ENCODE measurements at places on chromosomes 3 and 15.

DNA sequence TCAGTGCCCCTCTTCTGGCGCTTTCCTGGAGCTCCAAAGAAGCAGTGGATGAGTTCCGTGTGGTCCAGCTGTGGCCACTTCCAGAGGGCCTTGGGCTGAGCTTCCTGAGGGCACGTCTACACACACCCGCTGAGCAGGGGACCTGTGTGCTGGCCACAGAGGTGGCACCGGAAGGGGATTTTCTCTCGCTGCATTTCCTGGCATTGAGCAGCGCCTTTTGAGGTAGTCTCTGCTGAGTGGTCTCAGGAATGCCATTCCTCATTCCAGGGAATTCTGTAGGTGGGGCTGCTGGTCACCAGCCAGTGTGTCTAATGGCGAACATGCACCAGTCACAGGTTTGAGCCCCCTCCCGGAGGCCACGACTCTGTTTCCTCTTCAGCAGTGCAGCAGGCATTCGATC lies 48.1 kb downstream of the AMOTL2 start:
- no peak for DNase-seq

DNA sequence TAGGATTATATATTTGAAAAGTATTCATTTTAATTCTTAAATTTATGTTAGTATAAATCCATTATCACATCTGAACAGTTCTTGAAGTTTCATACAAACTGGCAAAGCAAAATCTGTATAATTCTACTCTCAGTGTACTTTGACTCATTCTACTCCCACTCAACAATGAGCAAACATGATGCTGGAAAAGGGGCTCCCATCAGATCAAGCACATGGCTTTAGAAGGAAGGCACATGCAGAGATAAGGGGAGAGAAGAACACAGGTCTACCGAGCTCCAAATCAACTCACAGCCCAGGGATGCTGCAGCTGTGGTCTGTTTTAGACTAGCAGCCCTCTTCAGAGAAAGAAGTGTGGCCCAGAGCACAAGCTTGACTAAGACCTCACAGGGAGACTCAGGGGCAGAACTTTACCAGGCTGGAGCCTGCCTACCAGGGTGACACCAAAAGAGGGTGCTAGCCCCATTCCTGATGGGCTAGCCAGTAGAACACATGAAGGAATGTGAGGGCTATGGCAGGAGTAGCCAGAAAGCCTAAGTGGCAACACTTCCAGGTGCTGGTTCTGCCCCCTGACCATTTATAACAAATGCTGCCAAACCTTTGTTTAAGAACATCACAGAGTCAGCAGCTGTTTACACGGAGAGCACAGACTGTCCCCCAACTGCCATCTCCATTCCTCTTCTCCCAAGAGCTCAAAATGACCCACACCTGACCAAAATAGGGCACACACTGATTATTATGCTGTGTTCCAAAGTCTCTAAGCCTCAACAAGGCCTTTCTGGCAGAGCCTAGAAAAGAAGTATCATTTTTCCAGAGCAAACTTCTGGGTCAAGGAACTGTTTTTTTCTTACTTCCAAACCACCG lies 19.5 kb downstream of the SEC22C start:
- no peak for DNase-seq

GRCh38 chr15:67707520-67708283 lies 117.6 kb upstream of the SKOR1 start:
- DNase-seq: no peak

GRCh38 chr3:114444216-114444615 lies 150.4 kb downstream of the TIGIT start:
- DNase-seq: no peak

DNA sequence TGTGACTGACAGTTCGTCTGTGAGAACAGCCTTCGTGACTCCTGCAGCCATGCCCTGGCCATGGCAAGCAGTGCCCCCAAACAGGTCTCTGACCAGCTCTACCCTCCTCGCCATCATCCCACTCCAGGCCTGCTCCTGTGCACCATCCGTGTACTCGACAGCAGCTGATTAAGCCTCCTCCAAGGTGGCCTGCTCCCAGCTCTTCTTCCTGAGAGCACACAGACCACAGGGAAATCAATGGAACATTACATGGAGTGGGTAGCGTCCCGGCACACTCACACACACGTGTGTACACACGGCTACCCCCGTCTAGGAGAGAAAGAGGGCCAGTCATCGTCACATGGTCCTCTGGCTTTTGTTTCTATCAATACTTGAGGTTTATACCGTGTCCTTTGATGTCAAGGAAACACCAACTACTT lies 21.1 kb downstream of the ANXA2 start:
- no peak for DNase-seq

DNA sequence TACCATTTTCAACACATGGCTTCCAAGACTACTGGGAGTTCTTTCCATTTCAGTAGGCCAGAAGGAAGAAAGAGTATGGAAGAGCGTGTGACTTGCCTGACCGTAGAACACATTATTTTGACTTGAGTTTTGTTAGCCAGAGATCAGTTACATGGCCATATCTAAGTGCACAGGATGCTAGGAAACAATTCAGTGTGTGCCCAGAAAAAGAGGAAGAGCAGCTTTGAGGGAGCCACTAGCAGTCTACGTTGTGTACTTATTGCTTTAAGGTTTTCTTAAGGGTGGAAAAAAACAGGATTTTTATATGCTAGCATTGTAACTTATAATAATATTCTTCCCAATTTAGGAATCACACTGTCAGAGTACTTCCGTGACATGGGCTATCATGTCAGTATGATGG lies 44.1 kb upstream of the GRAMD1C start:
- no peak for DNase-seq

GRCh38 chr3:49873623-49874022 lies 3.9 kb upstream of the CAMKV start:
- no peak for DNase-seq

GRCh38 chr15:64870353-64870752 lies 28.6 kb downstream of the PLEKHO2 start:
- no peak for DNase-seq

DNA sequence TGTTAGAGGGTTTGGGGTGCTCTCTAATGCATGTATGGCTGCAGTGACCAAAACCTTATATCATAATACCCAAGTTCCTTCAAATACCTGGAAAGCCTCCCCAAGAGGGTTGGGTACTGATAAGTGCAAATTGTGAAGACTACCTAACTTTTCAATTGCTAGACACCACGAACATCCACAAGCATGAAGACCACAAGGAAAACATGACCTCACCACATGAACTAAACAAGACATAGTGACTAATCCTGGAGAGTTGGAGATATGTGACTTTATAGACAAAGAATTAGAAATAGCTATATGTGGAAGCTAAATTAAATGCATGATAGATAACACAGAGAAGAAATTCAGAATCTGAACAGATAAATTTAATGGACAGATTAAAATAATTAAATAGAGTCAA lies 23.9 kb upstream of the AADACL2 start:
- DNase-seq: no peak

DNA sequence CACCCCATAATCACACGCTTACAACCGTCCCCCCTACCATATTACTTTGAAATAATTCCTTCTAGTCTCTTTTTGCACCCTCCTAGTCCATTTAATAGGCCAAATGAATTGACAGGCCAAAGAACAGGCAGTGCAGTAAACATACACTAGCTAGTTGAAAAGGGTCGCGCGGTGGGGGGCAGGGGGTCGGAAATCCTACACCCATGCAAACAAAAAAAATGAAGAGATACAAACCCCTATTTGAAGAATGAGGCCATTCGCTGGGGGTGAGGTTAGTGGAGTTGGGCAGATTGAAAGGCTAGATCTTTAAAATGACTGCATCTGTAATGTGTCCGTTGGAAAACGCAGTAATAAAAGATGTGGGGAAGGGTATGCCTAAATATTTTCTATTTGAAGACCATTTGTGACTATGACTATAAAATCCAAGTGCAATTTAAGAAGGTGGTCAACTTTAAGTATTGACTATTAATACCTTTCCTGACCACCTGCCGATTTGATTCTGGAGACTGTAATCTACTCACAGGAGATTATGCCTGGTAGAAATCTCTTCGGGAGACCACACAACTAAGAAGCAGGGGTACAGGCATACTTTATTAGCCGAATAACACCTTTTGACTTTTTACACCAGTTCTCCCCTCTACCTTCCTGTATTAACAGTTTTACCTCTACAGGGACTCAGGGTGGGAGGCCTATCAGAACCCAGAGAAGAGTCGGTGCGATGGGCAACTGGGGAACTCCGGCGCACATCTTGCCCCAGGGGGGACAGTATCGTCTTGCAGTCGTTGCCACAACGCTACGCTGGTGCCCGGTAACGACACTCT lies 762 bp upstream of the ARL6 start:
- peak; percentile 7 for DNase-seq

GRCh38 chr15:40092256-40092978 lies 16.3 kb downstream of the BMF start:
- no peak for DNase-seq

- no peak for DNase-seq
These were observed 503.9 kb upstream of the MDFIC2 start for GRCh38 chr3:70816346-70816745.

- DNase-seq: no peak
These were observed 723 bp downstream of the CPNE4 start for GRCh38 chr3:132034097-132034485.

DNA sequence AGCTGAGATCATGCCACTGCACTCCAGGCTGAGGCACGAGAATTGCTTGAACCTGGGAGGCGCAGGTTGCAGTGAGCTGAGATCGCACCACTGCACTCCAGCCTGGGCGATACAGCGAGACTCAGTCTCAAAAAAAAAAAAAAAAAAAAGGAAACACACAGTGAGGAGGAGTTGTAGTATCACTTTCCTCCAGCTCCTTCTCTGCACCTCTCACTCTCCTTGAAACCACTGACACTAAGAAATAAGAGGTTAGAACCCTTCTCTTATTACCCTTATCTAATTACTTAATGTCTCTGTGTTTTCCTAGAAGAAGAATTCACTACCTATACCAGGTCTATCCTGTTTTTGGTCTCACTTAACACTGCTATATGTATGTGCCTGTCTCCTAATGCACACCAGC lies 31.7 kb downstream of the RAB27A start:
- no peak for DNase-seq

DNA sequence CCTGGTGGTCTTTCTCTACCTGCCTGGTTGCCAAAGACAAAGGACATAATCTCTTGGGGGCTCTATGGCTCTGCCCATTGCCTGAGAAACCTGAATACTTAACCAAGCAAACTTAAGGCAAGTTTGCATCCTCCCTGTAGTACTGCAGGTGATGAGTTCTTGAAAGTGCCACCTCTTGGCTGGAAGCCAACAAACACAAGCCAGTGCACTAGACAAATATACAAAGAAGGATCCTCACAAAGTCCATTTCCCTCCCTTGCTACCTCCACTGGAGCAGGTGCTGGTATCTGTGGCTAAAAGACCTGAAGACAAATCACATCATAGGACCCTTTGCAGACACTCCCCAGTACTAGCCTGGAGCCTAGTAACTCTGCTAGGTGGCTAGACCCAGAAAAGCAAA lies 772.3 kb downstream of the SI start:
- no peak for DNase-seq

Measured in pons (tissue), 1 donor.